ENCODE measurements at places on chromosomes 5 and 9.

- DNase-seq: no peak
- no peaks in the 10 kb centered on the region for H3K27me3 ChIP-seq
- H3K36me3 ChIP-seq: peaks cover 80% of the 10 kb centered on the region
- H3K27ac ChIP-seq: no peak overlapping the region
Observed at GRCh38 chr5:113548396-113548795, 34.9 kb downstream of the YTHDC2 start.

- H3K27ac ChIP-seq: no peak overlapping the region
- no peaks in the 10 kb centered on the region for H3K4me1 ChIP-seq
- H3K4me3 ChIP-seq: no peak overlapping the region
- no peak for DNase-seq
Observed at GRCh38 chr5:113359419-113359818, 75.4 kb downstream of the TSSK1B start.

- H3K36me3 ChIP-seq: no peaks in the 10 kb centered on the region
- H3K27me3 ChIP-seq: peaks cover 8% of the 10 kb centered on the region
- DNase-seq: peak; percentile 34
- peak overlapping the region; percentile 38 for H3K27ac ChIP-seq
- H3K4me3 ChIP-seq: no peak overlapping the region
Observed at GRCh38 chr5:133824661-133825254, 143.7 kb downstream of the C5orf15 start.

- no peak overlapping the region for H3K4me3 ChIP-seq
- DNase-seq: no peak
Observed at GRCh38 chr5:145237843-145238242, 597.3 kb downstream of the PRELID2 start.

DNA sequence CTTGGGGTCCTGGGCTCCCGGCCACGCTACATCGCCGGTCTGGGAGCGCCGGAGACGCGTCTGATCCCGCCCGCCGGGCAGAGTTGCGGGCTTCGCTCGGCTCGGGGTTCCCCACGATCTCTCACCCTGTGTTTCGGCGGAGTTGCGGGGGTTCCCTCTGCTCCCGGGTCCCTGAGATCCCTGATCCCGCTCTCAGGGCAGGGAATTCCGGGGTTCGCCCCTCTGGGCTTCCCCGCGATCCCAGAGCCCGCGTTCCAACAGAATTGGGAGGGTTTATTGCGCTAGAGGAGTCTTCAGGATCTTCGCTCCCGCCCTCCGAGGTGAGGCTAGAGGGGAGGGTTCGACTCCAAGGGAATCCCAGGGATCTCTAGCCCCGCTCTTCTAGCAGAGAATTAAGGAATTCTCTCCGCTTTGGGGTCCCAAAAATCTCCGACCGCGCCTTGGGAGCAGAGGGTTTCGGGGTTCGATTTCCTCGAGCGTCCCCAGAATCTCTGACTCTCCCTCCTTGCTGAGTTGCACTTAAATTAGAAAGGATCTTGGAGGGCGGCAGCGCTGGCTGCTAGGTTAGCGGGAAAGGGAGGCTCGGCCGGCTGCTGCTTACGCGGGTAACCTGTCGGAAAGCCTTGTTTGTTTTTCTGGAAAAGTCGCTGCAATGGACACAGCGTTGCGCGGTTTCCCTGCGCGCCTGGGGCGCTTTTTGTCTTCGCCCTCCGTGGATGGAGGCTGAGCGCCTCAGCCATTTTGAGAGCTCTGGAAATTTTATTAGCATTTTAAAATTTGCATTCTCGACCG is 1.3 kb downstream of the DMRT1 start:
- no peaks in the 10 kb centered on the region for H3K36me3 ChIP-seq
- peak overlapping the region; percentile 8 for H3K4me3 ChIP-seq
- peaks cover 14% of the 10 kb centered on the region for H3K4me1 ChIP-seq
